ENCODE measurements at places on chromosomes 2 and 18. TPM values are rescaled to one million over a fixed set of nuclear protein-coding genes. Genes with fewer than 3 reads are reported as not detected.

DNA sequence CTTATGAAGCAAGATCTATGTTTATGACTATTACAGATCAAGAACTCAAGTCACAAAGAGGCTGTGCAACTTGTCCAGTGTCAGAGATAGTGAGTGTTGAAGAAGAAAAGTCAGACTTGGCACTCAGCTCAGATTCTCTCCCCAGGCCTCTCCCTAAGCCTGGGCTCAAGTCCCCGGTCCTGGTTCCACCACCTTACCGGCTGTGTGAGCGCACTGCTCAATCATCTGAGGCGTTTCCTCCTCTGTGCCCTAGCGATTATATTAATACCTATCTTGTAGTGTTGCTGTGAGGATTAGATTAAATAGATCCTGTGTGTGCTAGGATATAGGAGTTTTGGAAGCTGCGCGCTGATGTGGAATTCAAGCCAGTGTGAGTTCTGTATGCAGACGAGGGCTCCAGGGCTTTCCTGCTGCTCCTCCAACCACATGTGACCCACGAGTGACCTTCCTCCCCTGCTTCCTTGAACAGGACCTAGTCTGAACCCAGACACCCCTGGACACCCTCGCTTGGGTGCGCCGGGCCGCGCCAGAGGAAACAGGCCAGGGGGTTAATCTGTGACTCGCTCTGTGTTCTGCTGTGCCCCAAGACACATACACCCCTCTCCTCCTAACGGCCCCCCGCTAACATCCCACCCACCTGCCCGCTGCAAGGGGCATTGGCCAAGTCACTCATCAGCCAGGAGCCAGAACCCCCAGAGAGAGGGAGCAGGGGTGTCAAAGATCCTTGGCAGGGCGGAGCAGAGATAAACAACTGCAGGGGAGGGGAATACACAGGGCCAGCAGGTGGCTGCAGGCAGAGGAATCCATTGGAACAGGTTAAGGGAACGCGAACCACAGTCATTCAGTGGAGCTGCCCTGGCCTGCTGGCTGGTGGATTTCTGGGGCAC lies 38.3 kb downstream of the TNS1 start:
- DNase-seq = peak; percentile 48

DNA sequence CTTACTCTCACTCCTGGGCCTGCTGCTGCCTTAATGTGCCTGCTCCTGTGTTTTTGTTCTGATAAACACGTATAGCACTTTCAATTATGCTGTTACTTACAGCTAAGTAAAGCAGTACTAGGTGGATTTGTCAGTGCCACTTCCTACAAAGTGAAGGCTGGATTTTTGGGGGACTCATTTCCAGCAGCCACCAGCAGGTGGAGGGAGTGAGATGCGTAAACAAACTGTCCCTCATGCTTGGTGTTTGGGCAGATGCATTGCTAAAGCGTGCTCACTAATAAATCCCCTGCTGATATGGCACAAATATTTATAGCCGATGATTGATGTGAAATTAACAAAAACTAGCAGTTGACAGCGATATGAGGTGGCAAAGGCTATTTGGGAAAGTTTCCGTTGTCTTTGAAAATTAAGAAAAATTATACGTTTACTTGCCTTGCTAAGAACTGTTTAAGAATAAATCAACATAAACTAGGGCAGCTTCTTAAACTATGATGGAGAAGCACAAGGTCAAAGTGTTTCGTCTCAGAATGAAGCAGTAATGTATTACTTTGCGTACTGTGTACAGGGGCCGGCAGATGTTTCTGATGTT lies 101.7 kb downstream of the AGAP1 start:
- DNase-seq = peak; percentile 65

DNA sequence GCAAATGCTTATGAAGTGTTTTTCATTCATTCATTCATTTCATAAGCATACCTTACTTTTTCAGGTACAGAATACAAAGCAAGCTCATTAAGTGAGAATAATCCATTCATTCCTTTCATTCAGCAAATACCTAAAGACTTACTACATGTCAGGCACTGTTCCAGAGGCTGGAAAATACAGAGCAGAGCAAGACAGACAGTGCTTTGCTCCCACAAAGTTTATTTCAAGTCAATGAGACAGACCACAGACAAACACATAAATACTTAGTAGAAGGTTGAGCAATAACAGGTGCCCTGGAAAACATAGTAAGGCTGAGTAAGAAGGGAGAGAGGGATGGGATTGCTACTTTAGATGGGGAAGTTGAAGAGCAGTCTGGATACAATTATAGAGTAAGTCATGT lies 309.8 kb downstream of the C1D start:
- DNase-seq = no peak

DNA sequence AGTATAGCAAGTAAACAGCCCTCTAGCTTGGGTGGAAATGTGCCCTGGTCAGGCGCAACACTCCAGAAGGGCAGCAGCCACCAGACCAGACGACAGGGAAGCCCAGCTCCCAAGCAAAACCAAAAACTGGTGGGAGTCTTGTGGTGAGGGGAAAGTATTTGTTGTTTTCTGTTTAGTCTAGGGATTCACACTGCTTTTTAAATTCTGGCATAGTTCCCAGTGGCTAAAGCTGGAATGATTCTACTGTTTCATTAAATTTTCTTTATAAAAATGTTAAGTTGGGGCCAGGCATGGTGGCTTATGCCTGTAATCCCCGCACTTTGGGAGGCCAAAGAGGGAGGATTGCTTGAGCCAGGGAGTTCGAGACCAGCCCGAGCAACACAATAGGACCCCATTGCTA lies 38.5 kb downstream of the MERTK start:
- no peak for DNase-seq

DNA sequence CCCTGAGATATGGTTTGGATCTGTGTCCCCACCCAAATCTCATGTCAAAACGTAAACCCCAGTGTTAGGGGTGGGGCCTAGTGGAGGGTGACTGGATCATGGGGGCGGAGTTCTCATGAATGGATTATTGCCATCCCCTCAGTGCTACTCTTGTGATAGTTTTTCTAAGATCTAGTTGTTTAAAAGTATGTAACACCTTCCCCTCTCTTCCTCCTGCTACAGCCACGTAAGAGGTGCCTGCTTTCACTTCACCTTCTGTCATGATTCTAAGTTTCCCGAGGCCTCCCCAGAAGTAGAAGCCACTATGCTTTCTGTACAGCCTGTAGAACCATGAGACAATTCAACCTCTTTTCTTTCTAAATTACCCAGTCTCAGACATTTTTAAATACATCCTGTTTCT lies 16.9 kb downstream of the PUM2 start:
- no peak for DNase-seq

- no peak for DNase-seq
Measured at GRCh38 chr2:66477135-66477842, 42.4 kb downstream of the MEIS1 start.

The TP53I3 gene
- 23.3 TPM for polyA plus RNA-seq

Measured in heart left ventricle (tissue), 16 donors.